ENCODE measurements at places on chromosomes 13 and 19.

GRCh38 chr19:11268783-11269267, 6.5 kb upstream of the DOCK6 start:
- no peak for DNase-seq

GRCh38 chr13:96816874-96817273, 177.4 kb downstream of the OXGR1 start:
- no peak for DNase-seq

DNA sequence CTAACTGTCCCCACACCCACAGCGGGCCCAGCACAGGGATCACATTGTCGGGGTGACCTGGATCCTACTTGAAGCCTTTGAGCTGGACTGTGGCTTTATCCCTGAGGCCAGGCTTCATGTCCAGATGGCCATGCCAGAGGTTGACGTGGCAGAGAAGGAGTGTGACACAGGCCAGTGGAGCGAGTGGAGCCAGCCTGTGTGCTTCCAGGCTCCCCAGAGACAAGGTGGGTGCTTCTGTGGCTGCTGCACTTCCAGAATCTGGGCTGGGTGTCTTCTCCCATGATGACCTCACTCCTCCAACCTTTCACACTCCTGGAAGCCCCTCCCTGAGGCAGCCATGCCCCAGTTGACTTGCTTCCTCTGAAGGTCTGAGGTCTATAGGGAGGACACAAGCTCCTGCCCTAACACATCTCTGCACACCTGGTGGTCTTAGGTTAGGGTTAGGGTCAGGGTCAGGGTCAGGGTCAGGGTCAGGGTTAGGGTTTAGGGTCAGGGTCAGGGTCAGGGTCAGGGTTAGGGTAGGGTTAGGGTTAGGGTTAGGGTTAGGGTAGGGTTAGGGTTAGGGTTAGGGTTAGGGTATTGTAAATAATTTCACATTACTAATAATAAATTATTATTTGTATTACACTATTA, 13.1 kb upstream of the MZF1 start:
- DNase-seq, result no peak

DNA sequence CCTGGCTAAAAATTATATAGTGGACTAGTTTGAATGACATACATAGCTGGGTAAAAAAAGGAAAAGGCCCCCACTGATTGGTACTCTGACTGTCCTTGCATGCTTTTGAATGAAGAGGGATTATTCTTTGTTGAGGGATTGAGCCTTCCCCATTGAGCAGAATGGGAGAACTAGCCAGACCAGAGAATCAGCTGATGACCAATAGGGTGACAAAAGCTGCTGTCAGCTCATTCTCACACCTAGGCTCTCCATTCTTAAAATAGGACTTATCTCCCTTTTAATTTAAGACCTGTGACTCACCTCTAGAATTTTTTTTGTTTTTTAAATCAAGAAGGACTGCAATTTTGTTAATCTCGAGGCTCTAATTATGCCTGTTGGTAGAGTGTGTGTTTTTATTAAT, 79.3 kb downstream of the CRYL1 start:
- no peak for DNase-seq

DNA sequence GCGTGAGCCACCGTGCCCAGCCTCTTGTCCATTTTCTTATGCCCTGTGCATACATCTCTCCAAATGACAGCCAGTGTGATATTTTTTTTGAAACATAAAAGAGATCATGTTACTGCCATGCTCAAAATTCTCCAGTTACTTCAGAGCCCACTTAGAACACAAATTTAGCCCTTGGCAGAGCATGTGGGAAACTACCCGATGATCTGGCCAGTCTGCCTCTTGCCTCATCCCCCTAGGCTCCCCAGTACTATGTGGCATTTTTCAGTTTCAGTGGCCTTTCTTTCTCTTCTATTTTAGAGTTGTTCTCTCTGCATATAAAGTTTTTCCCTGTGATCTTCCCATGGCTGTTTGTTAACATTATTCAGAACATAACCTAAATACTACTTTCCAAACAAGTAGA, 323.0 kb downstream of the GPC5 start:
- no peak for DNase-seq

DNA sequence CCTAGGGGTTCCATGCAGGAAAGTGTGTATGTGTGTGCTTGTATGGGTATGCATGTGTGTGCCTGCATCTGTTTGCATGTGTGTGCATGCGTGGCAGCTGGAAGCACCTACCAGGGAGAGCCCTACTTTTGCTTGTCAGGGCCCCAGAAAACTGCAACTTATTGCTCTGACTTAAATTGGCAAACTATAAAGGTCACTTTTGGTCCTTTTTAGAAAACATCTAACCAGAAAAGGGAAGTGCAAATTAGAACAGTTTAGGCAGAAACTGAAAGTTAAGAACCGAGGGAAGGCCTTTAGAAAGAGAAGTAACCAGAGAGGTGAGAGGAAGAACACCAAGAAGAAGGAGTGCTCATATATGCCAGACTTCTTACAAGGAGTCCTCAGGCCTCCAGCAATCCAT, 32.5 kb downstream of the DLEU7 start:
- no peak for DNase-seq

GRCh38 chr19:55053735-55054134, 9.2 kb downstream of the RDH13 start:
- DNase-seq, result no peak

DNA sequence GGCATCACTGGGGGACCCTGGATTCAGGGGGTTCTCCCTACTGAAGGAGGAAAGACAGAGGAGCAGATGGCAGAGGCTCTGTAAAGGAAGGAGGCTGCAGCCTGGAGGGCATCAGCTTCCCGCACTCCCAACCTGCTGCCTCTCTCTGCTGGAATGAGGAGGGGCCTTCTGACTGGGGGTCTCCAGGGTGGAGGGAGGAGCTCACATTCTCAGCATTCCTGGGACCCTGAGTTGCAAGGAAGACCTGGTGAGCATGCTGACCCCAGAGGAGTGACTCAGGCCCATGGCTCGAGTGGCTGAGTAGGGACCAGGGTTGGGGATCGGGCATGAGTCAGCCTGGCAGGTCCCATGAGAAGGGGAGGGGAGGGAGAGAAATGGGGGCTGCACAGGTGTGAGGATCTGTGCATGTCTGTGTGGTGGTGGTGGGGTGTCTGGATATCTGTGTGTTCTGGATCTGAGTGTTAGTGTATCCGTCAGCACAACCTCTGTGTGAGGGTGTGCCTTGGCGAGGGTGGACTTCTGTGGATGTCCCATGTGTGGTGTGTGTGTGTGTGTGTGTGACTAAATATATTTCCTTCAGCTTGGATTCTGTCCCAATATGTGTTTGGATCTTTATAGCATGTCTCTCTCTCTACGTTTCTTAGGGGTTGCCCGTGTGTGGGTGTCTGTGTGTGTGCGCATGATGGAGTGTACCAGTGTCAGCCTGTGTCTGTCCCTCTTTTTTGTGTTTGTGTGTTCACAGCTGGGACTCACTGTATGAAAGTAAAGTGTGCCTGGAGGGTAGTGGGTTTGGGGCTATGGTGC, 4.6 kb downstream of the AXL start:
- DNase-seq, result no peak

- no peak for DNase-seq
Observed at GRCh38 chr13:97004886-97005285, 10.6 kb upstream of the OXGR1 start.

DNA sequence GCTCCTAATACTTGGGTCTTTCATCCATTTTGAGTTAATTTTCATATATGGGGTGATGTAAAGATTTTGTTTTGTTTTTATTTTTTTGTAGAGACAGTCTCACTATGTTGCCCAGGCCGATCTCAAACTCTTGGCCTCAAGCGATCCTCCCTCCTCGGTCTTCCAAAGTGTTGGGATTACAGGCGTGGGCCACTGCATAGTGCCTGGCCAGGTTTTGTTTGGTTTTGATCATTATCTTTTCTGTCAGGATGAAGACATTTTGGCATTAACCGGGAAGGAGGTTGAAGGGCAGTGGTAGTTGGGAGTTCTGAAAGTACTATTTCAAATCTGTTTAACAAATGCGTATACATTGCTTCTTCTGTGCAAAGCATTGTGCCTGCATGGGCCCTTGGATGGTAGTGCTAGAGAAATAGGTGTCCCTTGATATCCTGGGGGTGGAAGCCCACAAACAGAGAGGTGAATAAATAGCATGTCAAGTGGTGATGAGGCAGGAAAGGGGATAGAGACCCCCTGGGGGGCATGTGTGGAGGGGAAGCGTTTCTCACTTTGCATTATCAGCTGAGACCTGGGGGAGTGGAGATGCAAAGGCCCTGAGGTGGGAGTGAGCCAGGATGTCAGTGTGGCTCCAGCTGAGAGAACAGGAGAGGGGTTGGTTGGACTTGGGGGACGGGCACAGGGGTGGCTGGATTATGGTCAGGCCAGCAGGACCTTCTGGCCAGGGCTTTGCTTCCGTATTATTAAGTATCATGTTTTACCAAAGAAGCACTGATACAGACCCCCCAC, 41.4 kb downstream of the GATAD2A start:
- DNase-seq, result no peak

DNA sequence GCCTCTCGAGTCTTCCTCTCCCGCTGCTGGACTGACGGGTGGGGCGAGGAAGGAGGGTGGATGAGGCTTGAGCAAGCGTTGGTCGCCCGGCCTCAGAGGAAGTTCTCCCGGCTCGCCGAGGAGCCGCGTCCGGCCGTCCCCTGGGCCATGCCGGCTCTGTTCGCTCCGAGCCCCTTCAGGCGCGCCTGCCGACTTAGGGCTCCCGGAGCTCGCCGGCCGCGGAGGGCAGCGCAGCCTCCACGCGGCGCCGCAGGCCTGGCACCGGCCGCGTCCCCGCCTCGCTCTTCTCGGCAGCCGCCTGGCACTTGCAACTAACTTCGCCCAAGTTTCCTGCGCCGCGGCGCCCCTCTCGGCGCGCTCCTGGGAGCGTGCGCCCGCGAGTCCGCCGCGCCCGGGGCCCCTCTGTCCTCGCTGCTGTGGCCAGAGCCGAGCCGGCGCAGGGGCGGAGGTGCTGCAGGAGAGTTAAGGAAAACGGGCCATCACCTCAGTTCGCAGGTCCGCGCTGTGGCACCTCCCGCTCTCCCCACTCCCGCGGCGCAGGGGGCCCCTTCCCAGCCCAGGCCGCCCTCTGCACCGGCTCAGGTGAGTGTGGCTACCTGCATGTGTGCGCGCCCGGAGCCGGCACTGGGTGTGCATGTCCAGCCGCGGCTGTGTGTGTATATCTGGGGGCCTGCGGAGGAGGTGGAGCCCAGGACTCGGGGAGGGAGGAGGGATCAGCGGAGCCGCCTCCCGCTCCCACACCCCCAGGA, 641 bp upstream of the SOX21 start:
- DNase-seq, result no peak

- no peak for DNase-seq
Observed at GRCh38 chr19:15640294-15640903, at the start of gene CYP4F3. Gene CYP4F3 (plus strand): TSS chr19:15640897. CDS start chr19:15641416, 519 bp downstream.

GRCh38 chr19:42140125-42140754, 8.0 kb upstream of the POU2F2 start:
- no peak for DNase-seq

GRCh38 chr19:30669329-30670010, 297.3 kb downstream of the ZNF536 start:
- DNase-seq, result no peak

- DNase-seq, result no peak
Observed at GRCh38 chr13:23955064-23955463, 57.8 kb upstream of the C1QTNF9B start.

DNA sequence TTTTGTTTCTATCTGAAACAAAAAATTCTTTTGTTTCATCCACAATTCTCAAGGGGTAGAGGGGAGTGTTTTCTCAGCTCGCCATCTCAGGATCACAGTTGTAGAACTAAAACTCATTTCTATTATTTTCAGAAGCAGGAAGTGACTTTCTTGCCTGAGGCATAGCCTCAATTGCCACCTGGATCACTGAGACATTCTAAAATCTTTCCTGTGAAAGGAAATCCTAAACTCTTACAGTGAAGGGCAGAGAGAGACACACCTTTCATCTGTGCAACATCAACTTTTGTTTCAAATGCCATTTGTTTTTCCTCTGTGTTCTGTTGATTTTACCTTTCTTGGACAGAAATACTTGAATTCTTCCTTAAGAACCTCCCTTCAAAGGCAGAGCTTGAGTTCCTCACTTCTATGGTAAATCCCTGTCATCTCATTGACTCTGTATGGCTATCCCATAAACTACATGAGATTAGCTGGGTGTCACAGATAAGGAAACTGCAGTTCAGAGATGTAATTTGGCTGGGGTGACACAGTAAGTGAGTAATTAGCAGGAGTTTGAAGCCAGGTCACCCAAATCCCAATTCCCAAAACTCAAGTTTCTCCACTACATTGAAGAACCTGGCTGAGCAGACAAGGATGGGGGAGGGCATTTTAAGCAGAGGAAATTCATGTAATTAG, 224.4 kb upstream of the HTR2A start:
- DNase-seq, result no peak

DNA sequence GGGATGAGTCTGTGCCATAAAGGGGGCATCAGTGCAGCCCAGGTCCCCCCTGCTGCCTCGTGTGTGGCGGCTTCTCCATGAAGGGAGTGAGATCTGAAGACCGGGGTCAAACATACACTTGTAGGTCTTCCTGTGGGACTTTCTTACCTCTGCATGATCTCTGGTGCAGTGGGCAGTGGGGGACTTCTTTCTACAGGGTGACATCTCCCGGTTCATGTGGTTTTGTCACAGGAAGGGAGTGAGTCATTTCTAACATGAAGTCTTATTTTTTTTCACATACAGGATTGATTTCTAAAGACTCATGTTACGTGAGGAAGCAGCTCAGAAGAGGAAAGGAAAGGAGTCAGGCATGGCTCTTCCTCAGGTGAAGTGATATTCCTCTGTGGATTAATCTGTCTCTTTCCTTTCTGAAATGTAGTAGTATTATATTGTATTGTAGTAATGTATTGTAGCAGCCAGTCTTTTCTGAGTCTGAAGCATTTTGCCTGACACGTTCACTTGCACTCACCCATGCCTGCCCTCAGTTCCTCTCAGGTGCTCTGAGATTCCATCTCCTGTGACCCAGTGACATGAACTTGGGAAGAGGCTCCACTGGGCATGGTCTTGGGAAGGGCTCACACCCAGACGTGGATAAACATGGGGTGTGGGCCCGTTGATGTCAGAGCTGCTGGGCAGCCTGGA, 15.7 kb downstream of the ZNF808 start:
- no peak for DNase-seq

- no peak for DNase-seq
Observed at GRCh38 chr13:79637133-79637763, 156.3 kb downstream of the NDFIP2 start.

DNA sequence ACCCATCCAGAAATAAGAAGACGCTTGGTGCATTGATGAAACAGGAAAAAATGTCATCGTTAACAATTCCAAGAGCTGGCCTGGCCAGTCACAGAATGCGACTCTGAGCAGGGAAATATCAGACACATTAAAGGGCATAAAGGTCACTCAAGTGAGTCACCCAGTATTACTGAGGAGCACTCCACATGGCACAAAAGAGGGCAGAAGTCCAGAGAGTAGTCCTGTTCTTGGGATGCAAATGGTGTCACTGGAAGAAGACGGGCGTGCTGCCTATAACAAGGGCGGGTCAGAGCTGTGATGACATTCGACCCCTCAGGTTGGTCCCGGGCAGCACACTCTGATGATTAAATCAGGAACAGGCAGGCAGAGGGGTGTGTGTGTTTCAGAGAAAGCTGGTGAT, 720.3 kb downstream of the UQCRFS1 start:
- DNase-seq, result no peak

Measured in stimulated activated CD4-positive, alpha-beta T cell treated with anti-CD3 and anti-CD28 coated beads, TNF-alpha, amount 100 ng/mL, for 4 hours (primary cell).